ENCODE measurements at places on chromosomes 16 and 17.

GRCh38 chr16:84914273-84914672, 94.5 kb downstream of the CRISPLD2 start:
- DNase-seq = no peak

DNA sequence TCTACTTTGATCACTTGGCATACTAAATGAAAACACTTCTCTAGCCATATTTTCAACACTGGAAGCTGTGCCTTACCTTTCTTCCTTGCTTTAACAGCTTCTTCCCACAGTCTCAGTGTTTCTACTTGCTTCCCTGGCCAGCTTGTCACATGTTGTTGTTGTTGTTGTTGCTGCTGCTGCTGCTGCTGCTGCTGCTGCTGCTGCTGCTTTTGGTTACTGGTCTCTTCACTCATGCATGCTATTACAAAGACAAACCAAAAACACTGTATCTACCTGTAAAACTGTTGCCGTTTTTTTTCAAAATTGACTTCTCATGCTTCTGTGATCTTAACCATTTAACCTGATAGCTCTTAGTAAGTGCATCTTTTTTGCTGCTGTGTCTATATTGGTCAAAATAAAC, 9.0 kb downstream of the VEZF1 start:
- DNase-seq = no peak

- no peak for DNase-seq
These were observed 10.5 kb upstream of the NUDT7 start for GRCh38 chr16:77711775-77712174.

DNA sequence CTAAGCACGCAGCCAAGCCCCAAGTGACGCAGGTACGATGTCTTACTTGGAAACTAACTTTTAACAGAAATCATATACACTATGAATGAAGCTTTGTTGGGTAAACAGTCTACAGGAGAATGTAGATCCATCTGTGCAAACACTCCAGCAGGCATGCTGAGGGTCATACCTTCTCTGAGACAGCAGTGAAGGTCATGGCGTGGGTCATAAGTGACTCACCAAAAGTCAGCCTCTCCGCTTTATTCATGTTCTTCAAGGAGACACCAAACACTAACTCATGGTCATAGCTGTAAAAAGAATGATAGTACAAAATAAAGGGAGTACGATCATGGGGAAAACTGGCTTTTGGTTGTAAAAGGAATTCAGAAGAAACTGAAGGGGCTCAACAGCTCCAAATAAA, 20.6 kb downstream of the BLMH start:
- no peak for DNase-seq

DNA sequence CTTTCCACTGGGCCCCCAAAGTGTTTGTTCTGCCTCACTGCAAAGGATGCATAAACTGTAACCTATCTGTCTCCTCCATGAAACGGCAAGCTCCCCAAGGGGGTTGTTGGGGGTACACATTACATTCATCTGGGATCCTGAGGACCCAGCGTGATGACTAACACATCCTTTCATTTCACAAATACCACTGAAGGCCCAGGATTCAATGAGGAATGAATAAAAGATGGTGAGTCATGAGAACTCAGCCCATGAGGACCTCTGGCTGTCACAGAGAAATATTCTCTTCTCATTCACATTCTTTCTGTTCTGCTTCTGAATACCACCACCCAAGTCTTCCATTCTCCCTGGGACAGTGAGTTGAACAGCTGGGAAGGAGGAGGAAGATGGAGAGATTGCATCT, 149.8 kb downstream of the RBFOX3 start:
- DNase-seq = no peak

DNA sequence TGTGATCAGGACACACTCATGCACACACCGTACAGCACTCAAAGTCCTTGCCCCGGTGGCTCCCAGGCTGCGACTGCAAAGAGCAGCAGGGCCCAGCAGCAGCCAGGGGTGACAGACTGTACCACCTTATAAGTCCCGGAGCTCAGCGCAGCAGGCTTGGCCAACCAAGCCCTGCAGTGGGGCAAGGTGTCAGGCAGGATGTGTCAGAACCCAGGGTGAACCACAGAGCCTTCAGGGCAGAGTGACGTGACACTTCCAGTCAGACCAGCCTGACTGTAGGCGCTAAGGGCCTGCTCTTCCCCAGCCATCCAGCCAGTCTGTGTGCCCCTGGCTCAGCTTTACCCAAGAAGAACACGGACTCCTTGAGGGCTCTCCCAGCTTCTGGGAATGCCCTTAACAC, 204.1 kb downstream of the COPRS start:
- no peak for DNase-seq

All from AG04450 (cell line).